IPS DF 6.9 (cell line): ENCODE measurements at places on chromosomes 2 and 18.

- DNase-seq, result no peak
- no peak overlapping the region for H3K4me3 ChIP-seq
- H3K4me1 ChIP-seq, result 0 out of 2 replicates have a peak, but pooled peaks cover 3% of the 10 kb centered on the region
- H3K36me3 ChIP-seq, result no peaks in the 10 kb centered on the region
- H3K27me3 ChIP-seq, result no peaks in the 10 kb centered on the region
Measured at GRCh38 chr2:26011609-26011989, 22.3 kb upstream of the RAB10 start.

DNA sequence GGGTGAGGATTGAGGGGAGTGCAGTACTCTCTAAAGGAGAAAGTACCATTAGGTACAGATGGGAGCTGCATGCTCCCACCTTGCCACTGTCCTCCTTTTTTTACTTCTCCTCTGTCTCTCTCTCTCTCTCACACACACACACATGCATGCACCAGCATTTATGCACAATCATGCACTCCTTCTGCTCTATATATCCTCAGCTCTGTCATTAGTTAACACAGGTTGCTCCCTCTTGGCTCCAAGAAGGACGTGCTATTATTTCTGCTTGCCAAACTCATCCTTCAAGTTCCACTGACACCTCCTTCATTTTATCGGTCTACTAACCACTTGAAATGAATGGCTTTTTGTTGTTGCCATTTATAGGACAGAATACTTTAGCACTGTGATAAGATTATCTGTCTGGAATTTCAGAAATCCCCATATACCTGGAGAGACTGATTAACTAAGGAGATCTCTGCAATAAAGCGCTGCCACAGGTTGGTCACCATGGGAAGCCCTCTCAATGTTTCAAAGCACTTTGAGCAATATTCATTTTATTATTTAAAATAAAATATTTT is 178.5 kb upstream of the TRIB2 start:
- 0 out of 2 replicates have a peak, but pooled peaks cover 1% of the 10 kb centered on the region for H3K4me1 ChIP-seq
- H3K4me3 ChIP-seq, result no peak overlapping the region
- H3K27me3 ChIP-seq, result no peaks in the 10 kb centered on the region

DNA sequence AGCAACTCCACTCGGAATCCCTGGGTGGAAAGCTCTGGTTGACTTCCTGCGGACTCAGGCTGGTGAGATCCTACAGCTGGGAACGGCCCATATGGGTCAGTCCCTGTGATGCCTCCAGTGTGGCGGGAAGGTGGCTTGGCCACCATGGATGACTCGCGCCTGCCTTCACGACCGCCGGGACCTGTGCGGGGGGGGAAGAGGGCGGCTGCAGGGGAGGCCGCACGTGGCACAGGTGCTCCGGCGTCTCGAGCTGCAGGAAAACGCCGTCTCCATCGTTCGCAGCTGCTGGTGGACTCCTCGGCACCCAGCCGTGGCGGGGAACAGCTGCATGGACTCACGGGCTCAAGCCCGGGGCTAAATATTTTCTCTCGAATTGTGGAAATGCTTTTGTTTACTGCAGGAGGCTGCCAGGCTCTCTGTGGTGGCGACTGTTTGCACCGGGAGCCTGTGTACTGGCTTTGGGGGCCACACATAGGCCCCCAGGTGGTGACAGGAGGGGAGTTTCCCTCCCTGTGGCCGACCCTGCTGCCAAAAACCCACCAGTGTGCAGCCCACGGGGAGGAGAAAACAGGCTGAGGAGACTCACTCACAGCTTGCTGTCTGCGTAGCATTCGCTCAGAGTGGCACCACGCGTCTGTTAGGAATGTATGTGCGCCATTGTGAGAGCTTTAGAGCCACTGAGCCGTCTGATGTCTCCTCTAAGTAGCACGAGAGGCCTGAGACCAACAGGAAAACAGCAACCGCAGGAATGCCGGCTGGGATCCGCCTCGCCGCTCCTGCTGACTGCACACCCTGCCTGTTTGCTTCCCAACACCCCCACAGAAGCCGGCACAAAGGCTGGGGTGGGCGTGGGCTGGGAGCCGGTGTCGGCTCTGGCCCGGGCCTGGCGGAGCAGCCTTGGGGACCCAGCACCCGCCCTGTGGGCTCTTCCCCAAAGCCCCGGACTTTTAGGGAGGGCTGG is 89.2 kb downstream of the NFATC1 start:
- H3K27ac ChIP-seq, result no peak overlapping the region
- no peak overlapping the region for H3K4me3 ChIP-seq
- DNase-seq, result no peak
- H3K4me1 ChIP-seq, result no peaks in the 10 kb centered on the region; the same call in 1 of the 2 replicates
- H3K36me3 ChIP-seq, result no peaks in the 10 kb centered on the region
- no peaks in the 10 kb centered on the region for H3K27me3 ChIP-seq

DNA sequence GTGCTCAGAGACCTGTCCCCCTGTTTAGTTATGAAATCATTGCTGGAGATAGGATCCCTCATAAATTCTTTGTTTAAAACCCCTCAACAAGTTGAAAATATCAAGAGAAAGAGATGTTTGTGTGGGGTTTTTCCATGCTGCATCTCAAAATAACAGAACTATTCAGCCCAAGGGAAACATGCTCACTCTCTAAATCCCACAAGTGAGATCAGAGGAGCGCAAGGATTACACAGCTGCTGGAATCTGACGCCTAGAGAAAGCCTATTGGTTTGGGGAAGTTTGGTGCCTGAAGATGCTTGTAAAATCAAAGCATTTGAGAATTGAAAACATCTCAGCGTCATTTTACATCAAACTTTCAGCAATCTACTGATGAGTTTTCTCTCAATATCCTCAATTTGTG is 7.9 kb downstream of the FSHR start:
- H3K4me3 ChIP-seq, result no peak overlapping the region
- no peaks in the 10 kb centered on the region for H3K4me1 ChIP-seq
- no peak overlapping the region for H3K27ac ChIP-seq
- no peak for DNase-seq

GRCh38 chr2:188984680-188985079 is 10.5 kb downstream of the COL3A1 start:
- H3K27me3 ChIP-seq, result no peaks in the 10 kb centered on the region
- no peaks in the 10 kb centered on the region for H3K36me3 ChIP-seq
- no peak overlapping the region for H3K4me3 ChIP-seq
- DNase-seq, result no peak
- no peak overlapping the region for H3K27ac ChIP-seq

GRCh38 chr2:230935130-230935430 is 10.0 kb upstream of the GPR55 start:
- H3K4me1 ChIP-seq, result no peaks in the 10 kb centered on the region
- H3K4me3 ChIP-seq, result no peak overlapping the region
- DNase-seq, result no peak
- no peaks in the 10 kb centered on the region; the same call in 1 of the 2 replicates for H3K36me3 ChIP-seq
- no peaks in the 10 kb centered on the region for H3K27me3 ChIP-seq
